ENCODE measurements at places on chromosomes 4 and X. TPM values are rescaled to one million over a fixed set of nuclear protein-coding genes. Genes with fewer than 3 reads are reported as not detected.

Gene ATOH1
- not detected for total RNA-seq

Gene RBMX
- 414 TPM for total RNA-seq

Gene MAGEA9B
- total RNA-seq = 0.31 TPM

GRCh38 chrX:63658920-63659319 lies 126.1 kb downstream of the ARHGEF9 start:
- no peak for DNase-seq

GRCh38 chr4:6819295-6819694 lies 36.8 kb downstream of the KIAA0232 start:
- DNase-seq = no peak

DNA sequence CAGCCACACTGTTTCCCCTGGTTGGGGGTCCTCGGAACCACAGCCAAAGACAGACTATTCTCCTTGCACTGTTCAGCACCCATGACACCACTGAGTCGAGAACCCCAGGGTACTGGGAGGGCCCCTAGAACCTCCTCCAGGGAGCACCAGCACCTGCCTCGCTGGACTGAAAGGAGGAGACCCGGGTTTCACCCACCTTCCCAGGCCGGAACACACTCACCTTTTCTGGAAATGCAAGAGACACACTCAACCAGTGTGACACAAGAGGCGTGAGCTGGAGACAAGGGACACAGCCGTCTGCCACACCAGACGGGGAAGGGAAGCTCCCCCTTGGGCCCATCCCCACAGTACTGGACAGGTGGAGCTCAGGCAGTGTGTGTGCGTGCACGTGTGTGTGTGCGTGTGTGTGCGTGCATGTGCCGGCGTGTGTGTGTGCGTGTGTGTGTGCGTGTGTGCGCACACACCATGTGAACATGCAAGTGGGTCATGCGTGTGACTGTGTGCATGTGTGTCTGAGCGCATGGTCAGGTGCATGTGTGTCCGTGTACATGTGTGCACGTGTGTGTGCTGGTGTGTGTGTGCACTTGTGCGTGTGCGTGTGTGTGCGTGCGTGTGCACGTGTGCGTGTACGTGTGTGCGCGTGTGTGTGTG lies 128.8 kb upstream of the NKX1-1 start:
- no peak for DNase-seq

GRCh38 chr4:109359040-109359646 lies 56.7 kb upstream of the COL25A1 start:
- DNase-seq = no peak

GRCh38 chr4:183337833-183338232 lies 15.6 kb upstream of the CLDN24 start:
- no peak for DNase-seq

DNA sequence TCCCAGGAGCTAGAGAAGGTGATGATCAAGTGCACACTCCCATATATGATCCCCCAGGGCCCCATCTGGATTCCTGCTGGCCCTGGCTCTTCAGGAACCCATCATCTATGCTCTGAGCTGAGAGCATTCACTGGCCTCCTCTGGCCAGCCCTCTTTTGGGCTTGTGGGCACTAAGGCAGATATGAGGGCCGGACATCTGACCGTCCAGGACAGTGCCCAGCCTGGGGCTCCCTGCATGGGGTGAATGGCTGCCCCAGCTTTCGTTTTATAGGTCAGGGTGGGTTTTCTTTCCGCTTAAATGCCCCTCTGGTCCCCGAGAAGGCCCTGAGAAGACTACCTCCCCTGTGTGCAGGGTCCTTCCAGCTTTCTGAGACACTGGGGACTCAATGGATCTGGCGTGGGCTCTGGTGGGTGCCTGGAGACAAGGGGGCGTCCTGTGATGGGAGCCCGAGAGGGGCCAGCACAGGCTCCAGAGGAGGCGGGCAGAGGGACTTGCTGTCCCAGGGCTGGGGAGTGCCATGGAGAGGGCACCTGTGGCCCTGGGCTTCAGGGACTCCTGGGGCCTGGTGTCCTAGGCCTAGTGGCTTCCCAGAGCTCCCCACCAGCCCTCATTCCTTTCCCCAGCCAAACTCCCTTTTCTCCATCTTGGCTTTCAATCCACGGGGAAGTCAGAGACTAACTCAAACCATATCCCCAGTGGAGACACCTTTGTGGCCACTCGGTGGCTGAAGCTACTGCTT lies 39.5 kb upstream of the GRPEL1 start:
- no peak for DNase-seq

- DNase-seq = no peak
Measured at GRCh38 chr4:162847945-162848549, 318.6 kb downstream of the NAF1 start.

Gene SPATA4
- not detected for total RNA-seq

GRCh38 chr4:6598127-6598526 lies 23.1 kb downstream of the MAN2B2 start:
- no peak for DNase-seq

Gene ABRAXAS1
- total RNA-seq = 24.7 TPM

- DNase-seq = no peak
Measured at GRCh38 chrX:154121961-154122360, 22.1 kb upstream of the OPN1LW start.

DNA sequence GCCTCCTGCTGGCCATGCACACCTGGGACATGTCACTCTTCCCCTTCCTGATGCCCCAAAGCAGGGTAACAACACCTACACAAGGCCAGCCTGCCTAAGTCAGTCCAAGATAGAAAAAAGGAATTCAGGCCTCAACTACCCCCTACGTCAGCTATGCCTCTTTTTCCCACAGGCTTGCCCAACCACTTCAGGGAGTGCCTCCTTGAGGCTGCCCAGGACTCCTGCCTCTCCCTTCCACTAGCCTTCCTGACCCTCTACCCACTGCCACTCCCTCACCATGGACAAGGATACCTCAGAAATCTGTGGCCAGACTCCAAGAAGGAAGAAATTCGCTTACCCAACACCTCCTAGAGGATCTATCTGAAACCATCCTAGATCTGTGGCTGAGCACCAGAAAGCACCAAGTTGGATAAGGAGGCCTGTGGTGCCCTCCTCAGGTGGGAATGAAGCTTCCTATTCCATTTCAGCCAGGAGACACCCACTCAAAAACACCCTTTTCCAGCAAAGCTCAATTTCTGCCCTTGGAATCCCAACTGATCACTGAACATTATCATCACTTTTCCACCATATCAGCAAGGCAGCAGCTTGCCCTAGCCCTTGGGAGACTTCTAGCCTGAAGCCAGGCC lies 1.8 kb downstream of the KDM5C start:
- DNase-seq = no peak

- DNase-seq = no peak
Measured at GRCh38 chr4:92064574-92064973, 239.2 kb upstream of the GRID2 start.

Gene SH3BGRL
- 42.1 TPM for total RNA-seq

DNA sequence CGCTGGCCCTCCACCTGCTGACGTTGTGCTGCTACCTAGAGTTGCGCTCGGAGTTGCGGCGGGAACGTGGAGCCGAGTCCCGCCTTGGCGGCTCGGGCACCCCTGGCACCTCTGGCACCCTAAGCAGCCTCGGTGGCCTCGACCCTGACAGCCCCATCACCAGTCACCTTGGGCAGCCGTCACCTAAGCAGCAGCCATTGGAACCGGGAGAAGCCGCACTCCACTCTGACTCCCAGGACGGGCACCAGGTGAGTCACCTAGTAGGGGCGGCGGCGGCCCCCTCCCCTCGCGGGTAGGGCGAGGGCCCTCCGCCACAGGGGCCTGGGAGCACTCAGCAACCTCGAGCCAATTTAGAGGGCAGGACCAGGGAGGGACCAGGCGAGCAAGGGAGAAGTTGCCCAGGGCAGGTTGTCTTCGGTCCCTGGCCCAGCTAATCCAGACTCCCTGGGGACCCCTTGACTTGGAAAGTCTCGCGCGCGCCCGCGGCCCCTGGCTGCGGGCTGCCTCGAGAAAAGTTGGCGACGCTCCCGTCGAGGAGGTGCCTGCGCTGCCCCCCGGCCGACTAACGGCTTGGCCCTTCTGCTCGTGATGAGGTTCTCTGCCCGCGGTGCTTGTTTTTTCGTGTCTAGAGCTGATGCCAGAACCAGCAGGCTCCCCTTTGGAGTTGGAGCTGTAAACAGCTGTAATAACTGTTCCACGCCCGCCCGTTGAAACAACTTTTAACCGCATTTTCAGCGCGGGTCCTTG lies 717 bp downstream of the EDA start:
- DNase-seq = peak; percentile 36

GRCh38 chrX:118496763-118497079 lies 1.1 kb downstream of the DOCK11 start:
- DNase-seq = no peak

Gene TRAM1L1
- total RNA-seq = 0.79 TPM

GRCh38 chr4:10080589-10081217 lies 35.9 kb downstream of the WDR1 start:
- DNase-seq = no peak

Gene EVC
- total RNA-seq = 10.1 TPM

DNA sequence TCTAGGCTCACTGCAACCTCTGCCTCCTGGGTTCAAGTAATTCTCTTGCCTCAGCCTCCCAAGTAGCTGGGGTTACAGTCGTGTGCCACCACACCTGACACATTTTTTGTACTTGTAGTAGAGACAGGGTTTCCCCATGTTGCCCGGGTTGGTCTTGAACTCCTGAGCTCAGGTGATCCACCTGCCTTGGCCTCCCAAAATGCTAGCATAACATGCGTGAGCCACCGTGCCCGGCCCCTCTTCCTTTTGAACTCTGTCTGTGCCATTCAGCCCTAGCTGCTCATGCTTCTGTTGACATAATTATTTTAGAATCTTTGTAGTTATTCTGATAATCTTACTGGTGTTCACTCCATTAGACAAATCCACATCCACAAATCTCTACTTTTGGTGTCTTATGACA lies 1231.3 kb upstream of the ADGRL3 start:
- DNase-seq = no peak

Gene SLC10A4
- 1.6 TPM for total RNA-seq

GRCh38 chr4:94691552-94691951 lies 66.2 kb upstream of the BMPR1B start:
- no peak for DNase-seq

Gene SATL1
- total RNA-seq = 0.31 TPM

Gene L1CAM
- total RNA-seq = 19.9 TPM

Gene MAB21L2
- total RNA-seq = not detected

DNA sequence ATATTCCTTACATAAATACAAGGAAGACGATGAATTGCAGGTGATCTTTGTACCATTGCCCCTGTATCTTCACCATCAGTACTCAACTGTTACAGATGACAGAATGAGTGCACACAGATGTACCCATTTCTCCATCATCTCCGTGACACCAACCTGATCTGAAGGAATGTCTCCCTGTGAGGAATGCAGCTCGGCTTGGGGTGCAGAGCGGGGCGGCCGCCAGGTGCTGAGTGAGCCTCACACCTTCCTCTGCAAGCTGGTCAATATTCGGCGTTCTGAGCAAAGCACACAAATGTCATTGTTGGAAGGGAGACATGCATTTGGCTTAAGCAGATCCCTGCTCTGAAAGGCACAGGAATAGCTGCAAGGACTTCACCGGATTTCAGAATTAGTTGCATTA lies 7.4 kb downstream of the ARSD start:
- DNase-seq = no peak

Gene MAGEE1
- 4.2 TPM for total RNA-seq

Data from H9 (cell line).